ENCODE measurements at places on chromosomes 7 and 10.
A peak's percentile ranks its signal among the peaks of the same experiment; 100 is the strongest.

DNA sequence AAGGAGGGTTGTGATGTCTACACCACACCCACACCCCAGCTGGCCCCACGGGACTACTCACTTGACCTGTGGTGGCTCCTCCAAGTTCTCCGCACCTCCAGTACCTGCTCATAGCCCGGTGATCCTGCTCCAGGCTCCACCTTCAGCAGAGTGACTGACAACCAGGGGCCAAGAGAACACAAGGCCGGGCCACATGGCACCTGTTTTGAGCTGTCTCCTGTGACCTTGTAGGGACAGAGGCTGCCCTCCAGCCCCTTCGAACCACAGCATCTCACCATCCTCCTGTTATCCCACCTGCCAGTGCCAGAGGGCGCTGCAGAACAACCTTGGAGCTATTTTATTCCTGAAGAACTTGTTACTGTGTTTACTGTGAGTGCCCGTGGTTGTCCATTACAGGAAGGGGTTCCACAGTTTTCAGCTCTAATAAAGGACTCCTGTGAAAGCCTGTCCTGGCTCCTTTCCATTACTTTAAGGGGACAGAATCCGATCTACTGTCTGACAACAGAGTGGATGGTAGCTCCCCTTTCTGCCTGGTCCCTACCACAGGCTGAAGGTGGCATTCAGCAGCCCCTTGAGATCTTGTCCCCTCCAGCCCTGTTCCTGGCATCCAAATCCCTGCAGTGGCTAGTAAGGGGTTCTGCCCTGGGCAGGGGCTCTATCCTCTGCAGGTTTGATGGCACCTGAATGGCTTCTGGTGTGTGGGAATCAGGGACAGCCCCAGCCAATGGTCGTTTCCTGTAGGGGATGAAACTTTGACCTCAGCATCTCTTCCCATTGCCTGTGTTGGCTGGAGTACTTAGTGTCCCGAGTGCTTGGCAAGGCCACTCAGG lies 50.8 kb downstream of the C10orf120 start:
- DNase-seq: peak; percentile 48

- no peak for DNase-seq
Observed at GRCh38 chr10:30467651-30468338, 33.8 kb downstream of the MAP3K8 start.

GRCh38 chr7:100465702-100466311 lies 1.7 kb upstream of the SPACDR start:
- DNase-seq: peak; percentile 78

DNA sequence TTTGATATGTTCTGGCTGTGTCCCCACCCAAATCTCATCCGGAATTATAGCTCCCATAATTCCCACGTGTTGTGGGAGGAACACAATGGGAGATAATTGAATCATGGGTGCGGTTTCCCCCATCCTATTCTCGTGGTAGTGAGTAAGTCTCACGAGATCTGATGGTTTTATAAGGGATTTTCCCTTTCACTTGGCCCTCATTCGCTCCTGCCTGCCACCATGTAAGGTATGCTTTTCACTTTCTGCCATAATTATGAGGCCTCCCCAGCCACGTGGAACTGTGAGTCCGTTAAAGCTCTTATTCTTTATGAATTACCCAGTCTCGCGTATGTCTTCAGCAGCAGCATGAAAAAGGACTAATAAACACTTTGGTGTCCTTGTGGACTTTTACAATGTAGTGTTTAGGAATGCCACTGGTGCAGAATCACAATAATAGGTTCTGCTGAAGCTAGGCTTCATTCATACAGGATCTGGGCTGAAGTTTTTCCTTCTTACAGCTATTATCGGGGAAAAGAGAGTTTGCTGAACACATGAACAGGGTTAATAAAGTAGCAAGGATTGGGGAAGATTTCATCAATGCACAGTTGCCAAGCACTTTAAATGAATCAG lies 74.3 kb downstream of the CPED1 start:
- DNase-seq: no peak

- DNase-seq: no peak
Observed at GRCh38 chr7:44325811-44326241, 432 bp upstream of the CAMK2B start.

DNA sequence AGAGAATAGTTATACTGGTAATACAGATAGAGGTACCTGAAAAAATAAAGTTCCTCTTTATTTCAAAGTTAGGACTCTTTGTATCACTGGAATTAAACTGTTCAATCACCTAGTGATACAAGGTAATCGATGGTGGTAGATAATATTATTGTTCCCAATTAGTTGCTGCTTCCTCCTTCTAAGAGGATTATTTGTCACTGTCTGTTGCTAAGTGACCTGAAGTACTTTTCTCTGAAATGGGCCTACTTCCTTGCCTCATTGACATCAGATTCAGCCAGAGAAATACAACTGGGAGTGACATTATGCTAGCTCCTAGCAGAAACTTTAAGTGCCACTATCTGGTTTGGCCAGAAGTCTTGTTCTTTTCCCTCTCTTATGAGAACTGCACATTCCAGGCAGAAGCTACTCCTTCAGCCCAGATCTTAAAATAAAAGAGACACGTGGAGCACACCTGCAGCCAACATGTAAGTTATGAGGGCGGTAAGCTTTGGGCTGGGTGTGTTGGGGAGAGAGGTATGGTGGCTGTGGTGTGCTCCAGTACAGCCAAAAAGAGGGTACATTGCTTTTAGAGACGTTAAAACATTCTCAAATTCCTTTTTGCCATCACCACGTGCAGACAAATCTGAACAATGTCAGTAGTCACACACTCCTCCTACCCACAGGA lies 54.8 kb downstream of the MINDY3 start:
- no peak for DNase-seq

GRCh38 chr7:2894118-2894940 lies 50.2 kb upstream of the GNA12 start:
- DNase-seq: no peak

GRCh38 chr10:124696446-124697392 lies 47.5 kb downstream of the FAM53B start:
- DNase-seq: no peak

DNA sequence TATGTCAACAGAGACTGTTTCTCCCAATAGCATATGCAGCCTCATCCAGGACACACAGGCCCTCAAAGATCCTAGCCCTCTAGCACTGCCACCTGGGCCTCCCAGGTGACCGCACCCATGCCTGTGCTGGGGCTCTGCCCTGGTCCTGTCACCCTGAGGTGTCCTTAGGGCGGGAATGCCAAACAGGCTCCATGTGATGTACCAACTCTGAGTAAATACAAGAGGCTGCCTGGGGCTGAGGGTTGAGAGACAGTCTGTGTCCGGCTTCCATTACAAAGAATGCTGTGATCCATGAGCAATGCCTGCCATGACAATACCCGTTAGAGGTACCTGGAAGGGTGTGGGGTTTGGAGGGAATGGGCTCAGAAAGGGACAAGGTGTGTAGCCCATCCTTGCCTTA lies 83.0 kb upstream of the KAT6B start:
- DNase-seq: no peak

DNA sequence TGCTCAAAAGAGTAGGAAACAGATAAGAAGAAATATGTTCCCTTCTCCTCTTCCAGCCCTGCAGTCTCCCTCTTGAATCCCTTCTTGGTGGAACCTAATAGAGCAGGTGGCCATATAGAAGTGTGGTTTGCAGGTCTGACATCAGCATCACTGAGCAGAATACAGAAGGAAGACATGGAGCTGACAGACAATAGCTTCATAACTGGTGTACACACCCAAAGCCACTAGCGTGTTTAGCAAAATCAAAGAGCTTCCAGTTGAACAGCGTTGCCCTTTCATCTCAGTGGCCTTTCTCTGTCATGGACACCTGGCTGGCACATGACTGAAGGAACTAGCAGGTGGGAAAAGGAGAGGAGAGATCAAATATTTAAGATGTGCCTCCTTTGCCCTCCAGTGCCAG lies 245.5 kb downstream of the BAMBI start:
- DNase-seq: no peak

GRCh38 chr10:48940958-48941357 lies 1.3 kb upstream of the LRRC18 start:
- DNase-seq: no peak

DNA sequence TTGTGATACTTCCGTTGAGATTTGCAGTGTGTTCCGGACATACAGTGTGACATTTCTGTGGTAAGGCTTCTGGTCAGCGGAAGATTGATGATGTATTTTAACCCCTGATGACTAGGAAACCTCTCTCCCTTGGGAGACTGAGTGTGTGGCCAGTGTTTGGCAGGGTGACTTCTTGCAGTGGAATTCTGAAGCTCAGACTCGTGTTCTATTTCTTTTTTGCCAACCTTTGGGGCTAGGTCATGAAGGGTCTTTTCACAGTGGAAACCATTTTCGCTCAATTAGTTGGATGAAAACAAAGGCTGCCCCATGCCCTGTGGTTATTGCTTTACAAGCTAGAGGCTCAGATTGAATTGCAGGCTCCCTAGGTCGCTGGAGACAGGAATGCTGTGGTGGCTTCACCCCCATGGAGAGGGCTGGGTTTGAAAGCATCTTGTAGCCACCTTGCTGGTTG lies 288.9 kb downstream of the BBS9 start:
- DNase-seq: no peak

DNA sequence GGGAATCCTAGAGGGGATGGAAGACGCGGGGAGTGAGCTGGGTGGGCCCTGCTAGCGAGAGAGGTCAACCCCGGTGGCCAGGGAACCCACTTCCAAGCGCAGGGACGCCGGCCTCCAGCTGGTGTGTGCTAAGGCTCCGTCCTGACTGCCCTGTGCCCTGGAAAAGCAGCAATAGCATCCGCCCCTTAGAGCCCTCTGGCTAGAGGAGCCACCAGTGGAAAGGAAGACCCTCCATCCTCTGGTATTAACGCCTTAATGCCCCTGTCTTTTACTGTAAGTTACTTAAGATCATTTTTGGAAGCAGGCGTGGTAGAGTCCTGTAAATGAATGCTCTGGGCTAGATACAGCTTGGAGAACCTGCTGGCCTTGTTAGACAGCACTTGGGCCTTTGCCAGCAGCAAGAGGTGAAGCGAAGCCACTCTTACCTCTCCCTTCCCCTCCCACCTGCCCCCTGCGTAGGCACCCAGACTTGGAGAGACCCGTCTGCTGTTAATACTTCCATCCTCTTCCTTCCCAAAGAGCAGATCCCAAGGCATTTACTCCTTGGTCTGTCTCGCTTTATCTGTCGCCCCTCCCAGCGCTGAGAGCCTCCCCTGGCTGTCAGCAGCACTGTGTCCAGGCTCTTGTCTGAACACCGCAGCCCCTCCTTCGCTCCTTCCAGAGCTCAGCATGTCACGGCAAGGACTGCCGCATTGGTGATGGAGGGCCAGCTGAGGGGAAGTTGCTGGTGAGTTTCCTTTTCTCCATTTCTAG lies 4.6 kb downstream of the REPIN1 start:
- no peak for DNase-seq

GRCh38 chr7:26156451-26157420 lies 4.7 kb downstream of the NFE2L3 start:
- DNase-seq: peak; percentile 77

- peak; percentile 86 for DNase-seq
Observed at GRCh38 chr7:56062382-56062781, 1.7 kb upstream of the SUMF2 start.

DNA sequence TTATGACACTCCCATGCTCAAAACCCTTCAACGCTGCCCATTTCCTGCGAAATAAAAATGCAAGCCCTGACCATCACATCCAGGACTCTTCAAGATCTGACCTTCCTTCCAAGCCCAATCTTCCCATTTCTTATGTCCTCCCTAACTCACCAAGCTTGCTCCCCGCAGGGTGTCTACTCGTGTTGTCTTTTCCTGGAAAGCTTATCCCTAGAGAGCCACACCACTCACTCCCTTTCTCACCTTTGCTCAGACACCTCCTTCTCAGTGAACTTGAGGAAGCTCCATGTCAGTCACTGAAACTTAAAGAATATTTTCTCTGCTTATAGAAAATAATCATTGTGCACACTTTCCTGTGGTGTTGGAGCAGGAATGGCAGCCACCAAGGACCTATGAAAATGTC lies 54.4 kb upstream of the CACNB2 start:
- DNase-seq: no peak

DNA sequence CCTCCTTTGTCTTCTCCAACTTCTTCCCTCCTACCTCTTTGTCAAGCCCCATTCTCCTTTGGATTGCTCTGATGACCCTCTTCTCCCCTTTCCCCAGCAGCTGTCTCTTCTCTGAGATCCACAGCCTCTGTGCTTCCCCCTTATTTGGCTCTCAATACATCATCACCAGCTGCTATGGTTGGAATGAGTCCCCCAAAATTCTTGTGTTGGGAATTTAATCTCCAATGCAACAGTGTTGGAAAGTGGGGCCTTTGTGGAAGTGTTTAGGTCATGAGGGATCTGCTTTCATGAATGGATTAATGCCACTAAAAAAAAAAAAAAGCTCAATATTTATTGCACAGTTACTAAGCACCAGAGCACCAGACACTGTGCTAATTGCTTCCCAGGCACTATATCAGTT lies 39.2 kb upstream of the FRMD4A start:
- no peak for DNase-seq

DNA sequence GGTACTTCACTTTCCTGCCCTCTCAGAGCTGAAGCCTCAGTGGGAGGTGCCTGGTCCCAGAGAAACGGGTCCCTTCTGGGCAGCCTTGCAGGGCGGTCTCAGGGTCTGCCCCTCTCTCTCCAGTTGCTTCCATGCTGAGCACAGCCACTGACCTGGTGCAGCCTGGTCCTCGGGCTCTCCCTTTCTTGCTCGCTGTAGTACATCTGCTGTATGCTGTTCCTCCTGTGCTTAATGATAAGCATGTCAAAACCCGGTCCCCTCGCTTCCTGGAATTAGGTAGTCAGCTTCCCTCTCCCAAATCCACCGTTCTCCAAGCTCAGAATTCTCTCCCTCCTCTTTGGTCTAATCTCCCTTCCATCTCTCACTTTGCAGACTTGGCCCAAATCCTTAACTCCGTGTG lies 11.0 kb upstream of the HPS1 start:
- no peak for DNase-seq

Measured in RKO (cell line).